Fibroblast of villous mesenchyme (primary cell): ENCODE measurements at places on chromosomes 2 and 18. TPM values are rescaled to one million over a fixed set of nuclear protein-coding genes. Genes with fewer than 3 reads are reported as not detected.
A peak's percentile ranks its signal among the peaks of the same experiment; 100 is the strongest.

DNA sequence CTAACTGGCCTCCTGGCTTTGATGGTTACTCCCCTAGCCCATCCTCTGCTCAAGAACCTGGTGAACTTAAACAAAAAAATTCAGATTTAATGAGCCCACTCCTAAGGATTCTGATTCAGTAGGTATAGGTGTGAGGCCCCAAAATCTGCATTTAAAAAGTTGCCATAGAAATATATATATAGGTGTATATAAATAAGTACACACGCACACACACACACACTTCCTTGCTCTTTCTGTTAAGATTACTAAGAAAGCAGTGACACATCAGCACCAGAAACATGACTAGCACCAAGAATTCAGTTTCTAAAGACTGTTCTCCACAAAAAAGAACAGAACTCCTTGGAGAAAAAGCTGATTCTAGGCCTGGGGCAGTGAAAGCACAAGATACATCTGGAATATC lies 17.8 kb downstream of the EML6 start:
- DNase-seq = no peak

DNA sequence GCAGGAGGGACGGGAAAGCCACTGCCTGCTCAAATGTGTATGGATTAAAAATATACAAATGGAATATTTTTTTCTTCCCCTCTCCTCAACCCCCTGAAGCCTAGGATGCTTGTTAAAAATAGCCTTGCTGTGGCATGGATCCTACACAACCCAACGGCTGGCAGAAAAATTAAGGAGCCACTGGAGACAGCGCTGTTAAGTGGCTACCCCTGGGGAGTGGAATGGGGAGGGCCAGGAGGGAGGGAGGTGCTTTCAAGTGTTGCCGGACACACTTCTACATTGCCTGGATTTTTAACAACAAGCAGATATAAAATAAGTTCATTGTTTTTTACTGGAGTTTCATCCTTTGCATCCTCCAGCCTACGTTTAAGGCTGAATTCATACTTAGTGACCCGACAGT lies 66.6 kb downstream of the ZBTB7C start:
- DNase-seq = no peak

- DNase-seq = peak; percentile 14
These were observed 561.9 kb upstream of the ID2 start for GRCh38 chr2:8119782-8120505.

- DNase-seq = peak; percentile 79
These were observed 154.6 kb downstream of the CCDC74A start for GRCh38 chr2:131682122-131682944.

GRCh38 chr2:16680304-16680703 lies 14.7 kb upstream of the CYRIA start:
- no peak for DNase-seq

GRCh38 chr2:242054881-242055801 lies 185.6 kb downstream of the RTP5 start:
- DNase-seq = no peak

DNA sequence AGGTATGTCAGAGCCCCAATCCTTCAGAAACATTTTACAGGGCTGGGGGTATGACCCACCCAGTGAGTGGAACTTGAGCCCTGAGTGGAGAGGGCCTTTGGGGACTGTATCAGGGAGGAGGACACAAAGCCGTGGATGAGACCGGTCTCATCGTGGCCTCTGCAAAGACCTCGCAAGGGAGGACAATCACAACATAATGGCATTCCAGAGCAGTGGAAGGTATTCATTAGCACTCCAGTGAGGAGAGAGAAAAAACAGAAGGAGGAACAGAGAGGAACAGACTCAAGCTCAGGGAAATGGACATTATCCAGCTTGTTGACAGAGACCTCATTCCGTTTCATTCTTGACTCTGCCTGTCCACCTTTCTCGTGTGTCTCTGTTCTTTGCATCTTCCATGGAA lies 38.8 kb upstream of the CTAGE1 start:
- DNase-seq = no peak

GRCh38 chr2:2647141-2647541 lies 316.1 kb upstream of the MYT1L start:
- DNase-seq = no peak

GRCh38 chr2:36371928-36372391 lies 16.4 kb downstream of the CRIM1 start:
- peak; percentile 72 for DNase-seq

GRCh38 chr18:45068400-45069094 lies 387.9 kb downstream of the SETBP1 start:
- no peak for DNase-seq

DNA sequence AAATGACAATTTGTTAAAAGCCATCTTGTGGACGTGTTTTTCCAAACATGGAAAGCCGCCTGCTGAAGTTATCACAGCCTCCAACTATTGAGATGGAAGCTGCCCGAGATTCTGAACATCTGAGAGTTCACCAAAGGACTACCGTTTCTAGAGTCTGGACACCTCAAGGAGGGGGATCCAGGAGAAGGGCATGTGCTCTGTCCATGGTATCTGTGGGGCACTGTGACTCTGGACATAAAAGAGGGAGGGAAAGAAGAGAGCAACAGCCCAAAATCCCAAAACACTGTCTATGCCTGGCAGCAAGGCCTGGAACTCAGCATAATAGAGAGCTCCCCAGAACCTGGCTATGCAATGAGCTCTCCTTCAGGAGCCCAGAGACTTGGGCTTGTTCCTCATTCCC lies 319.9 kb downstream of the EN1 start:
- no peak for DNase-seq

- peak; percentile 53 for DNase-seq
These were observed 40.0 kb upstream of the MCM6 start for GRCh38 chr2:135916207-135916606.

GRCh38 chr18:59357928-59358327 lies 1.1 kb downstream of the LMAN1 start:
- peak; percentile 77 for DNase-seq

- no peak for DNase-seq
These were observed 72.4 kb downstream of the EML4 start for GRCh38 chr2:42241517-42241916.

DNA sequence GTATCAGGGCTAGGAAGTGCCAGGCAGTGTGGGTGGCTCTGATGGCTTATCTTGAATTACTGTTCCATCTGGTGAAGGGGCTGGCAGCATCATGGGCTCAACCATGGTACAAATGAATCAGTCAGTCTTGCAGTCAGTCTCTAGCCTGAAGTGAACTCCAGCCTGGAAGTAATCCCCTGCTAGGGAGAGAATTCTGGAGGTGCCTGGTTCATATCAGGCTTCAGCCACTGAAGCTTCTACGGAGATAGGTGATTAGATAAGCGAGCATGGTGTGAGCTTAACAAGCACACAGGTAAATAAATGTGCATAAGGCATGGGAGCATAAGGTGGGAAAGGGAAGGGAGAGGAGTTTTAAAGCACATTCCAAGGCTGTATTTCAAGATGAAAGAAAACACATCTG lies 541.7 kb downstream of the MBD2 start:
- DNase-seq = no peak

Gene GREB1L
- 8.7 and 25.0 TPM in 2 replicates for total RNA-seq

Gene EGR4
- total RNA-seq = not detected in 2 replicates

Gene LIMS3
- total RNA-seq = 5.8 and 14.2 TPM in 2 replicates
